ENCODE measurements at places on chromosomes 1 and 21. TPM values are rescaled to one million over a fixed set of nuclear protein-coding genes. Genes with fewer than 3 reads are reported as not detected.

- H3K36me3 ChIP-seq = no peaks in the 10 kb centered on the region
- no peaks in the 10 kb centered on the region for H3K4me1 ChIP-seq
- no peaks in the 10 kb centered on the region for H3K27me3 ChIP-seq
- H3K27ac ChIP-seq = peak overlapping the region; percentile 14
Observed at GRCh38 chr1:151130987-151131586, 15.3 kb downstream of the SEMA6C start.

- peak; percentile 74 for DNase-seq
- no peaks in the 10 kb centered on the region for H3K36me3 ChIP-seq
- H3K4me1 ChIP-seq = no peaks in the 10 kb centered on the region
- peak overlapping the region; percentile 89 for H3K27ac ChIP-seq
- H3K27me3 ChIP-seq = no peaks in the 10 kb centered on the region
- H3K4me3 ChIP-seq = no peak overlapping the region
Observed at GRCh38 chr1:9326596-9326995, 33.9 kb downstream of the SPSB1 start.

- H3K27ac ChIP-seq = no peak overlapping the region
- DNase-seq = no peak
- H3K4me3 ChIP-seq = no peak overlapping the region
- H3K36me3 ChIP-seq = no peaks in the 10 kb centered on the region
- H3K4me1 ChIP-seq = peaks cover 5% of the 10 kb centered on the region
- H3K27me3 ChIP-seq = no peaks in the 10 kb centered on the region
Observed at GRCh38 chr1:93600663-93601062, 81.0 kb downstream of the BCAR3 start.

- H3K4me3 ChIP-seq = no peak overlapping the region
- H3K27ac ChIP-seq = no peak overlapping the region
- peaks cover 3% of the 10 kb centered on the region for H3K36me3 ChIP-seq
- no peaks in the 10 kb centered on the region for H3K27me3 ChIP-seq
Observed at GRCh38 chr1:55156093-55156492, 59.1 kb downstream of the USP24 start.

GRCh38 chr1:22101199-22101598 is 41.7 kb downstream of the WNT4 start:
- H3K4me1 ChIP-seq = no peaks in the 10 kb centered on the region
- no peaks in the 10 kb centered on the region for H3K27me3 ChIP-seq
- no peak overlapping the region for H3K4me3 ChIP-seq
- H3K36me3 ChIP-seq = peaks cover 4% of the 10 kb centered on the region
- no peak for DNase-seq

- no peaks in the 10 kb centered on the region for H3K27me3 ChIP-seq
- H3K27ac ChIP-seq = no peak overlapping the region
- no peak for DNase-seq
- no peak overlapping the region for H3K4me3 ChIP-seq
Observed at GRCh38 chr1:6873298-6874015, 88.2 kb downstream of the CAMTA1 start.

DNA sequence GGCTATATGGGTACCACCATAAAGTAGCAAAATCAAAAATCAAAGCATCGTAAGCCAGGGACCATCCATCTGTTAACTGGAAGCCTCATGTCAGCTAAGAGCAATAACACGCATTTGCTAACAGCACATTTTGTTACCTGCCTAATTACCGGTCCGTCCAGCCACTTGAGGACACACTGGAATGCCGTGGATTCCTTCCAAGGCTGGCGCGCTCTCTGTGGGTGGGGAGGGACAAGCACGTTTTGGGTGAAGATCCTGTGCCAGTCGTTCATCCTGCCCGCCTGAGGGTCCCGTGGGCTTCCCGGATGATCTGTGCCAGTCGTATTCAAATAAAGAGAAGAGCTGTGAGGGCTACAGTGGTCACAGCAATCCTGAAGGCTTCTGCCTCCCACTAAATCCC is 6.2 kb downstream of the NPHP4 start:
- H3K4me1 ChIP-seq = no peaks in the 10 kb centered on the region
- DNase-seq = no peak
- H3K27ac ChIP-seq = no peak overlapping the region
- H3K27me3 ChIP-seq = no peaks in the 10 kb centered on the region

DNA sequence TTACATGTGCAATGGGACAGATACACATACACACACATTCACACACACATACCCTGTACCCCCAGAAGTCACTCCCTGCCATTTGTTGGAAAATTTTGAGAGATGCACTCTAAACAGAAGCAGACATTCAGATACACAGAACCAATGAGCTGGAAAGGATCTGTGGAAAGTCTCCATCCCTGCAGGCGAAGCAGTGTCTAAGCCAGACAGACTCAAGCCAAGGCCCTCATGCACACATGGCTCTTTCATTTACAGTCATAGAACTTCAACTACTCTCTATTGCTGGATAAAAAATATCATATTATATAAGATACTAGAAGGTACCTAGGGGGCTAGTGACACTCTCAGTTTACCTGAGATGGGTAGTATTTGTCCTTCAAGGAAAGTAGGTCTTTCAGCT is 7.3 kb upstream of the SEC16B start:
- no peak overlapping the region for H3K27ac ChIP-seq
- no peak for DNase-seq
- H3K36me3 ChIP-seq = peaks cover 1% of the 10 kb centered on the region
- H3K4me1 ChIP-seq = no peaks in the 10 kb centered on the region
- no peaks in the 10 kb centered on the region for H3K27me3 ChIP-seq
- H3K4me3 ChIP-seq = no peak overlapping the region

DNA sequence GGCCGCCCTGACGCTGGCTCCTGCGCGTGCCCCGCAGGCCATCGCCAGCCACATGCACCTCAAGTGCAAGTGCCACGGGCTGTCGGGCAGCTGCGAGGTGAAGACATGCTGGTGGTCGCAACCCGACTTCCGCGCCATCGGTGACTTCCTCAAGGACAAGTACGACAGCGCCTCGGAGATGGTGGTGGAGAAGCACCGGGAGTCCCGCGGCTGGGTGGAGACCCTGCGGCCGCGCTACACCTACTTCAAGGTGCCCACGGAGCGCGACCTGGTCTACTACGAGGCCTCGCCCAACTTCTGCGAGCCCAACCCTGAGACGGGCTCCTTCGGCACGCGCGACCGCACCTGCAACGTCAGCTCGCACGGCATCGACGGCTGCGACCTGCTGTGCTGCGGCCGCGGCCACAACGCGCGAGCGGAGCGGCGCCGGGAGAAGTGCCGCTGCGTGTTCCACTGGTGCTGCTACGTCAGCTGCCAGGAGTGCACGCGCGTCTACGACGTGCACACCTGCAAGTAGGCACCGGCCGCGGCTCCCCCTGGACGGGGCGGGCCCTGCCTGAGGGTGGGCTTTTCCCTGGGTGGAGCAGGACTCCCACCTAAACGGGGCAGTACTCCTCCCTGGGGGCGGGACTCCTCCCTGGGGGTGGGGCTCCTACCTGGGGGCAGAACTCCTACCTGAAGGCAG is 23.4 kb upstream of the ARF1 start:
- no peaks in the 10 kb centered on the region for H3K36me3 ChIP-seq
- no peaks in the 10 kb centered on the region for H3K27me3 ChIP-seq
- no peaks in the 10 kb centered on the region for H3K4me1 ChIP-seq
- H3K4me3 ChIP-seq = no peak overlapping the region

TSACC gene
- total RNA-seq = not detected

SLAMF7 gene
- 2.9 TPM for total RNA-seq

Measured in aorta (tissue), 5 donors.